ENCODE measurements at places on chromosomes 12 and 14. TPM values are rescaled to one million over a fixed set of nuclear protein-coding genes. Genes with fewer than 3 reads are reported as not detected.

The DCN gene
- 239 TPM for polyA plus RNA-seq

The KRT6A gene
- polyA plus RNA-seq, result not detected

GRCh38 chr12:27343255-27344000 is 10.8 kb downstream of the BMAL2 start:
- no peak for DNase-seq

The ASCL1 gene
- polyA plus RNA-seq, result not detected

The AQP5 gene
- polyA plus RNA-seq, result 0.99 TPM

Data from kidney (tissue), 22 donors.